OCI-M1 (cell line): ENCODE measurements at places on chromosomes 2 and 18.
A peak's percentile ranks its signal among the peaks of the same experiment; 100 is the strongest.

DNA sequence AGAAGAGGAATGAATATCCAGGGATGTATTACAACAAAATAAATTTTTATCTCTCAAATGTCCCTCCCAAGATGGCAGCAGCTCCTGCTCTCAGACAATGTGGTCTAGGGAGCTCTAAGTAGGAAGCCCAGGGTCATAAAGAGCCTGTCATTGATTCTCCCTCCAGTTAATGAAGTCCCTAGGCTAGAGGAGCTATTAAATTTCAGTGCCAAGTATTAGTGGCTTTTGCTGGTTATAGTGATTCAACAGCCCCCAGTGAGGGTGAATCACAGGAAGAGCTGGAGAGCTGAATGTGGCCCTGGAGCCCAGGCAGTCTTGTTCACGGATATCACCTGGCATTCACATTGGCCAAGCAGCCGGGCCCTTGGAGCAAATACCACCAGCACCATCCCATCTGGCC lies 109.8 kb upstream of the YPEL5 start:
- no peak for DNase-seq

GRCh38 chr2:24929230-24929629 lies 9.2 kb upstream of the ADCY3 start:
- DNase-seq, result no peak

- DNase-seq, result no peak
Observed at GRCh38 chr18:55380589-55380988, 207.4 kb downstream of the TCF4 start.

GRCh38 chr18:76447258-76447890 lies 47.7 kb downstream of the ZNF516 start:
- DNase-seq, result no peak

GRCh38 chr18:24342347-24342746 lies 55.3 kb downstream of the OSBPL1A start:
- DNase-seq, result no peak

- peak; percentile 13 for DNase-seq
Observed at GRCh38 chr2:64283641-64284361, 139.6 kb upstream of the PELI1 start.

- no peak for DNase-seq
Observed at GRCh38 chr2:108316461-108317258, 28.0 kb downstream of the SULT1C2 start.

GRCh38 chr2:240166191-240166590 lies 25.7 kb upstream of the OTOS start:
- DNase-seq, result no peak

DNA sequence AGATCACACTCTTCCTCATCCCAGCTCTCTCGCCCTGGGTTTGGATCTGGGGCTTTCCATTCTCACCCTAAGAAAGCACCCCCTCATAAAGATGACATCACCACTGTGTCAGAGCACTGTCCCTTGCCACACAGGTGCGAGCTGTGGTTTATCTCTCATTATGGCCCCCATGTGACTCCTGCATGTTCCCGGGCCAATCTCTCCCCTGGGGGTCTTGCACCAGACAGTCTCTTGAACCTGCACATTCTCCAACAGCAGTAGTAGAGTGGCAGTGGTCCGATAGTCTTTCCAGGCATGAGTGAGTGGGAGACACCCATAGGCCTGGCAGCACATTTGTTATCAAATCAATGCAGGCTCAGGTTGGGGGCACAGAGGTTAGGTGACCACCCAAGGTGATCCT lies 130.5 kb downstream of the HRH4 start:
- no peak for DNase-seq

GRCh38 chr18:62996566-62996965 lies 281.2 kb downstream of the PHLPP1 start:
- peak; percentile 50 for DNase-seq

GRCh38 chr2:148653437-148653836 lies 8.9 kb downstream of the EPC2 start:
- peak; percentile 21 for DNase-seq

- no peak for DNase-seq
Observed at GRCh38 chr2:117958186-117958585, 55.7 kb downstream of the CCDC93 start.

DNA sequence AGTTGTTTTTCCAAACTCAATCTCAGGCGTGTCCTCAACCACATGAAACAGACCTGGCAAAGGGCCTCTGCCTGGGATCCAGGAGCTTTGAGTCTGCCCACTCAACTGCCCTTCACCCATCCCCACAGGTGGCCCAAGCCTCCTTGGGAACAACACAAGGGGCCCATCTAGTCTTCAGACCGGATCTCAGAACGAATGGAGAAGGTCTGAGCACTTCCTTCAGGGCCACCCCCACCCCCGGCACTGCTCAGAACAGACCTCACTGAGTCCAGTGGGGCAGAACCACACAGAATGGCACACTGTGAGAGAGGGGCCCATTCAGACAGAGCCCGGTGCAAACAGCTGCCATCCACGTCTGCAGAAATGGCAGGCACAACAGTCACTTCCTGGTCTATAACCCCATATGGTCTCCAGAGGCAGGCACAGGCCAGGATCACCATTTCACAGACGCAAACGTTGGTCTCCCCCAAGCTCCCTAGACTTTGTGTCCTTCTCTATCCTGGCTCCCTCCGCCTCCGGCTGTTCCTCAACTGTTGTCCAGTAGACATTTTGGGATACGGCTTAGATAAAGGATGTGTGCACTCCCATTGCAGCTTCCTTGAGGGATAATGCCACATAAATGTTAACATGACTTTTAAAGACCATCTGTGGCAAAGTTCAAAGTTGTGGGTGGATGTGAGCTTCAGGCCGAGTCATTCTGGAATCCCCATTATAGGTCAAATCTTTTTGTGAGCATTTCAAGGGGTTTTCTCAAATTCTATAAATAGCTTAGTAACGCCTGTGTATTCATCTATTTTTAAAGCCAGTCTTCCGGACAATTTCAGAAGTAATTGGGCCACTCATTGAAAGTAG lies 149.7 kb downstream of the SMAD7 start:
- no peak for DNase-seq

DNA sequence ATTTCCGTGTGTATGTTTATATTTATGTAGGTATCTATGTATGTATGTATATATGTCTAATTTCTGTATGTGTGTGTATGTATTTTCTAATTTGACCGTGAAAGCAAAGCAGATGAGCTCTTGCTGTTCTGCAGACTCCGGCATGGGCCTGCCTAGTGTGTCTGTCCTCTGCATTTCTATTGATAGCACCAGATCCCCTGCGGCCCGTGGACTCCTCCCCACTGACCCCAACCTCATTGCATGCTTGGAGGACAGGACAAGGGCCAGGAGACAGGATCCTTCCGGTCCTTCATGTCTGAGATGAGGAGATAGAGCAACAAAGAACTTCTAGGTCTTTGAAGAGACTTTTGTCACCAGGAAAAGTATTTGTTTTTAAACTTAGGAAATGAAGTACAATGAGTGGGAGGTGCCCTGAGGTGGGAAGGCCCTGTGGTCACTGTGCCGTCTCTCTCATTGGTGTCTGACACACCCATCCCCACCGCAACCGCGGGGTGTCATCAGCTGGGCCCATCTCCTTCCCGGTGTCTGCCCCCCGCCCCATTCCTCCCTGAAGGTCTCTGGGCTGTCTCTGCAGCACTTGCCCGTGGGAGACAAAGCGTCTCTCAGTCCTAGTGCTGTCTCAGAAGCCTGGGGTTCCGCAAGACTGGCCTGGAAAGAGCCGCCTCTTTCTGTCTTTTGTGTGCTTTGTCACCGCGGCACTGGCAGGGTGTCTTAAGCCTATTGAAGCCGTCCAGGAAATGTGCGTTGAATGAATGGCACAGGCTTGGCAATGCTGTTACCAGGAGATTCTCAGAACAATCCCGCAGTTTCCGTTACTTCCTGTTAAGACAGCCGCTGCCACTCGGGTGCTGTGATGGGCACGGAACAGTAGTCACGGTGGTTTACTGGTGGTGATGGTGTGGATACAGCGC lies 216.4 kb downstream of the AGAP1 start:
- DNase-seq, result no peak

DNA sequence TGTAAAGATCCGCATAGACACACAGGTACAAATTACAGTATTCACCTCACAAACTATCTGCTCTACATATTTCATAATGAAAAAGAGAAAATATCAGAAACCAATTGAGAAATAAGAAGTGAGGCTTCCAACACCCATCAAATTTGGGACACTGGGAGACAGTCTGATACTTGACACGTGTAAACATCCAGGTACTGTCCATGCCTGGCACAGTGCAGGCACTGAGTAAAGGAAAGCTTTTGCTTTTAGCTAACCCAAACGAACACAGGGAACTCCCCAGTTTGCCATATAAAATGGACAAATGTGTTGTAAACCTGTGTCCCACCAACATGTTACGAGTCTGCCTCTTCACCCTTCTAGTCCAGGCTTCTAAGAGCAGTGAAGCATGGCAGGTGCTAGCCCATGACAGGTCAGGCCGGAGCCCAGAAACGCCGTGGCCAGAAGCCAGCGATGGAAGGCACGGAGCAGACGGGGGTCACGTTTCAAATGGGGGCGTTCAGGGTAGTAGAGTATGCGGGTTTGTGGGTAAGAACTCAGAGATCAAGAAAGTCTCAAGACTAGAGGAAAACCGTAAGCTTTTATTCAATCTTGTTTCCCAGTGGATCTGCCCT lies 27.0 kb downstream of the CDH2 start:
- DNase-seq, result no peak

GRCh38 chr2:188850786-188851185 lies 123.4 kb upstream of the COL3A1 start:
- no peak for DNase-seq

- DNase-seq, result no peak
Observed at GRCh38 chr2:109486711-109487535, 126.8 kb downstream of the SEPTIN10 start.

DNA sequence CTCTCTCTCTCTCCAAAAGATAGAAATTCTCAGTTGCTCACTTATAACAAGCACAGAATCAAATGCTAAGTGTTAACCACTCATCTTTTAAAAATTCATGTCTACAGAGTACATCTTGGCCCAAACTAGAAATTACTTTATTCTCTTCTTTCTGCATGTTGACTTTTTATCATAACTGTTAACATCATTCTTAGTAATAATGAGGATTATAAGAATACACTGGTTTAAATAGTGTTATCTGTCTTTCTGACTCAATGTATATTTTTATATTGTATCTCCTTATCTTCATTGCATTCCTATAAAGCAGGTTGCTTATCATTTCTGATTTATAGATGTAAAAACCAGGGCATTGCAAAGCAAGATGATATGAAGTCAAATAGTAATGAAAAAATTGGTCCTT lies 17.8 kb upstream of the KLF7 start:
- no peak for DNase-seq

- no peak for DNase-seq
Observed at GRCh38 chr2:221120643-221121042, 451.5 kb downstream of the EPHA4 start.

- DNase-seq, result peak; percentile 80
Observed at GRCh38 chr2:232611559-232612218, 21.7 kb upstream of the EFHD1 start.

GRCh38 chr2:64329848-64330247 lies 124.1 kb upstream of the LGALSL start:
- no peak for DNase-seq

- no peak for DNase-seq
Observed at GRCh38 chr2:10877651-10878111, 34.1 kb upstream of the KCNF1 start.

- no peak for DNase-seq
Observed at GRCh38 chr2:31526946-31527732, 53.6 kb downstream of the SRD5A2 start.

- DNase-seq, result peak; percentile 53
Observed at GRCh38 chr2:104412384-104412783, 441.5 kb upstream of the POU3F3 start.

DNA sequence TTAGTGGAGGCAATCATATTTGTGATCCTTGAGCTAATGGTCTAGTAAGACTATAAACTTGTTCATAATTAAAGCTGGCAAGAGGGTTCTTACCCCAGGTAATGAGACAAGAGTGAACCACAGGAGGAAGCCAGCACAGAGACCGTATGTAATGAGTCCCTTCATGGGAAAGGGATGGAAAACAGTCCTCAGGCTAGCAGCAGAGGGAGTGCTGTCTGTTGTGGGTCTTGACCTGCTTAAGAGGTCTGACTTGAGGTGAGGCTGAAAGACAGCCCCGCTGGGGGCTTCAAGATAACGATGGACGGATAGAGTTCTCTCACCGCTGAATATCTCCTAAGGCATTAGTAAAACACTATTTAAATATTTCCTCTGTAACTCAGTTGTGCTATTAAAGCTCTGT lies 16.2 kb upstream of the POLE4 start:
- no peak for DNase-seq

DNA sequence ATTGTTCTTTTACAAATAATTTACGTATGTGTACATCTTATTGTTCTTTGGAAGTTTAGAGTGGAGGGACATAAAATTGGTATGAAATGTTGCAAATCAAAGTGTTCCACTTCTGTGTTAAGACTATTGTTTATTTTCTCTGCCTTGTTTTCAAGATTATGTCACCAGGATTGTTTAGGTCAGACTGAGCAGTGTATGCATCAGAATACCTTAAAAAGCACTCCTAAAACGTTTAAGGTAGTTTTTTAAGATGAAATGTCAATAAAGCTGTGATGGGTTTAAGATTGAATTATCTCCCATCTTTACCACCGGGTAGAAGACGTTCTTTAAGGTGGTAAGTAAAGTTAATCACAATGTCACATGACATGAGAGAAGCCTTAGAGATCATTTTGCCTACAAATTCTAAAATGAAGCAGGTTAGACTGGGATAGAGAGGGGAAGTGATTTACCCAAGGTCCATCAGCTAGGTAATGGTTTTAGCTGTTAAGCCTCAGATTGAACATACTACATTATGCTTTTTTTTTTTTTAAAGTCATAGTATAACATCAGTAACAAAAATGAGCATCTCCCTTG lies 10.6 kb downstream of the VAPA start:
- no peak for DNase-seq

- DNase-seq, result no peak
Observed at GRCh38 chr2:159065313-159065712, 96.9 kb downstream of the TANC1 start.

GRCh38 chr2:7835693-7836680 lies 845.9 kb upstream of the ID2 start:
- DNase-seq, result no peak

- DNase-seq, result no peak
Observed at GRCh38 chr2:127425540-127426490, 7.6 kb downstream of the PROC start.

DNA sequence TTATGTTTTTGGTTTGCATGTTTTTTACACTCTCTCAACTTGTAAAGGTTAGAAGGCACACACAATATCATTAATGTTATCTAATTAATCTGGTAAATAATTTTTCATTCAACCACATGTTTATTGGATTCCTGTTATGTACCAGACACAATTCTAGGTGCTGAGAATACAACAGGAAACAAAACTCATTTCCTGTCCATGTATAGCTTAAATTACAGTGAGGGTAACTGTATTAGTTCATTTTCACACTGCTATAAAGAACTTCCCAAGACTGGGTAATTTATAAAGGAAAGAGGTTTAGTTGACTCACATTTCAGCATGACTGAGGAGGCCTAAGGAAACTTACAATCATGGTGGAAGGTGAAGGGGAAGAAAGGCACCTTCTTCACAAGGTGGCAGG lies 270.5 kb downstream of the TRIB2 start:
- DNase-seq, result no peak

GRCh38 chr2:238129166-238130010 lies 9.1 kb upstream of the KLHL30 start:
- DNase-seq, result no peak

GRCh38 chr18:78778651-78779050 lies 201.0 kb upstream of the SALL3 start:
- DNase-seq, result no peak
